T47D (cell line): ENCODE measurements at places on chromosomes 7 and 10.

DNA sequence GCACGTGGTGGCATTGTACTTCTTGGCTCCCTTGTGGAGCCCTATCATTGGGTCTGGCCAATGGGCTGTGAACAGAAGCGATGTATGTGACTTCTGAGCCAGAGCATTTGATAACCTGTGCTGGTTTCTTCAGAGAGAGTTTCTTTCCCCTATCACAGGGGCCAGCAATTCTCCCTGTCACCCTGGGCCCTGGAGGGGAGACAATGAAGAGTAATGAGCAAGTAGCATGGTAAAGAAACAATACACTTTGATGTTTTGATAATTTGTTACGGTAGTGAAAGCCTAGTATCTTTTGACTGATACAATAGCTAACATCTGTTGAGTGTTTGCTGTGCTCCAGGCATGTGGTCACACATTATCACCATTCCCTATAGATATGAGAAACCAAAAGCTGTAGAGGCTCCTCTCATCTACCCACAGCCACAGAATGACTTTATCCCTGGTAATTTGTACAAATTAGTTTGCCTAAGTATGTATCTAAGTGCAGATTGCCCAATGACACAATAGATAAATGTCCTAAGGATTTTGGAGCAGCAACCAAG, 113.4 kb upstream of the SVIL start:
- DNase-seq: no peak

GRCh38 chr10:94344522-94345122, 18.1 kb downstream of the NOC3L start:
- no peak for DNase-seq

GRCh38 chr10:48649349-48649944, 35.2 kb upstream of the WDFY4 start:
- DNase-seq: peak; percentile 32

GRCh38 chr10:80649183-80649582, 111.5 kb downstream of the SH2D4B start:
- DNase-seq: no peak

GRCh38 chr10:16845248-16845647, 28.0 kb upstream of the RSU1 start:
- DNase-seq: no peak

- DNase-seq: no peak
Observed at GRCh38 chr10:33302208-33302829, 32.1 kb downstream of the NRP1 start.

DNA sequence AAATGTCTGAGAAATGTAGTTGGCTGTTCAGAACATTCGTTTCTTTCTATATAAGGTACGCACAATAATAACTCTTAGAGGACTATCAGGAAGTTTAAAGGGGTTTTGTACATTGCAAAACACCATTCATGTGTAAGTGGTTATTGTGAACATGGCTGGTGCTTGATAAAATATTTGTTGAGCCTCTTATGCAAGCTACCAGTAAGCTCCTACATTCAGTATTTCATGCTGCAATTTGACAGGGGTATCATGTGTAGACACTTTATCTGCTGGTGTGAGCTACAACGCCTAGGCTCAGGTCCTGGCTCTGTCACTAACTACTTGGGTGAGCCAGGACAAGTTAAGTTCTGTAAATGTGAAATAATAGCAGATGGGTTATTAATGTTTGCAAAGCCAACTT, 75.5 kb downstream of the MAP3K8 start:
- DNase-seq: no peak

DNA sequence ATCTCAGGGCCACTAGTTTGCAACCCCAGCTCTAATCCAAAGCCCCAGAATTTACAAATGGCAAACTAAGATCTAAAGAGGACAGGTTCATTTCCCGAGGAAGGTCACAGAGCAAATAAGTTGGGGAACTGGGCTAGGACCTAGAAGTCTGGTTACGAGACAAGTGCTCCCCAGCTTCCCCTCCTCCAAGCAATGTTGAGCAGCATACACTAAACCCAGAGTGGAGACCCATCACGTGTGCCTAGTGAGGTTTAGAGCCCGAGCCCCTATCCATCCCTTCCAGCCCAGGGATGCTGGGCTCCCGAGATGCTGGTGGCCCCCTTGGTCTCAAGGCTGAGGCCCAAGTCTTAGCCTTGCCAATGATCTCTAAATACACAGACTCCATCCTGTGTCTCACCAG, 209.5 kb upstream of the ZMIZ1 start:
- DNase-seq: no peak

DNA sequence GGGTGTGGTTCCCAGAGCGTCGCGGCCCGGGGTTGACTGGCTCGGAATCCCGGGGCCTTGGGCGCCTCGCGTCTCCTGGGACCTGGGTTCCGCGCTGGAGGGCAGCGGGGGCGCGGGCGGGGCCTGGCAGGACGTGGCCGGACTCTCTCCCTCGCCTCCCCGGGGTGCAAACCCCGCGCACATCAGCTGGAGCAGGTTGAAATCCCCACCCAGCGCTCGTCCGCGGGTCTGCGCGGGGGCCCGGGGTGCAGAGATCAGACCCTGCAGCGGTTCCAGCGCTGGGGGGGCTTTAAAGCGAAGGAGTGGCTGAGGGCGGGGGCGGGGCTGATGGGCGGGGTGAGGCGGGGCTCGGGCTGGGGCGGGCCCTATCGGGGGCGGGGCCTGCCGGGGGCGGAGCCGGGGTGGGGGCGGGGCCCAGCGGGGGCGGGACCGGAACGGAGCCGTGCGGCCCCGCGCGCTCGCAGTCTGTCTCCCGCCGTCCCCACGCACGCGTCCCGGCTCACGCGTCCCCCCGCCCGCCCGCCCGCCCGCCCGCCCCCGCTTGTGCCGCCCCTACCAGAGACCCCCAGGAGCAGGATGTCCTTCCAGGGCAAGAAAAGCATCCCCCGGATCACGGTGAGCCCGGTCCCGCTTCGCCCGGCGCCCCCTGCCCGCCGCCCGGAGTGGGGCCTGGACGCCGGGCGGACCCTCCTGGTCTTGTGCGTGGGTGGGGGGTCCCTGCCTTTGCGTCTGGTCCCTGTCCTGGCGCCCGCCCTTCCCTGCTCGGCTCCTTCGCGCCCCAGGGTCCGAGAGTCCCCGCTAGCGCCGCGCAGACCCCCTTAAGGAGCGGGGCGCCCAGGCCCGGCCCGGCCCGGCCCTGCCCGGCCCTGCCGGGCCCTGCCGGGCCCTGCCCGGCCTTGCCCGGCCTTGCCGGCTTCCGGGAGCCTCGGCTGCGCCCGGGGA, at the start of gene DPYSL4:
TSS of gene DPYSL4 (plus strand) at position 461 of the 942 bp plus-strand sequence. CDS start at position 577, 116 bp downstream.
- DNase-seq: peak; percentile 15

DNA sequence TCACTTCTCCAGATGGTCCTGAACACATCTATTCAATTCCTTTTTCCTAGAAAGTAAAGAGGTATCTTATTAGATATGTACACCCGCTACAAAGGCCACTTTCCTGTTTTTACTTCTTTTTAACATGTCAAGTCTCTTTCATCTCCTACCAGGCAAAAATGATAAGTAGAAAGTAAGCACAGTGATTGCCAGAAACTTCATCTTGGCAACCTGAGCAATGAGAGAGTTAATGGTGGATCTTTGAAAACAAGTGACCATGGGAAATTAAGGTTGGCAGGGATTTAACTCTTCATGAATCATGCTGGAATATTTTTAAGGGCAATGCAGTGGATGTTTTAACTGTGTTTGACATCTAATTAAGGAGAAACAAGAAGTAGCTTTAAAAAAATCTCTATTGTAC, 2.7 kb downstream of the SEMA3A start:
- DNase-seq: no peak

GRCh38 chr7:128832880-128833147, 2.6 kb downstream of the FLNC start:
- DNase-seq: no peak

- no peak for DNase-seq
Observed at GRCh38 chr7:70539617-70540016, 592.3 kb upstream of the GALNT17 start.

- DNase-seq: no peak
Observed at GRCh38 chr10:54282012-54282411, 519.0 kb downstream of the PCDH15 start.

- no peak for DNase-seq
Observed at GRCh38 chr10:100006243-100006886, 3.4 kb downstream of the DNMBP start.

- peak; percentile 76 for DNase-seq
Observed at GRCh38 chr10:63703740-63704345, 182.6 kb downstream of the REEP3 start.

GRCh38 chr7:12490107-12490688, 80.3 kb upstream of the SCIN start:
- DNase-seq: peak; percentile 18

GRCh38 chr10:3493621-3494020, 291.4 kb downstream of the KLF6 start:
- no peak for DNase-seq

DNA sequence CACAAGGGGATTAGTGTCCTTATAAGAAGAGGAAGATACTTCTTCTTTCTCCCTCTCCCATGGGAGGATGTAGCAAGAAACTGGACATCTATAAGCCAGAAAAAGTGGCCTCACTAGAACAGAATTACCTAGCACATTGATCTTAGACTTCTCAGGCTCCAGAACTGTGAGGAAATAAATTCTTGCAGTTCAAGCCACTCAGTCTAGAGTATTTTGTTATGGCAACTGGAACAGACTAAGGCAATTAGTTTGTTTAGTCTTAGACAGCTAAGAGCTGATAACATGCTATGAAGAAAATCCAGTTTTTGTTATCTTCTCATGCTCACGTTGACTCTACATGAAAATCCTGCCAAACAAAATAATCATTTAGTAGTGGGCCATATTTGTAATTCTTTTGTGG, 627.6 kb upstream of the PHF14 start:
- DNase-seq: no peak

DNA sequence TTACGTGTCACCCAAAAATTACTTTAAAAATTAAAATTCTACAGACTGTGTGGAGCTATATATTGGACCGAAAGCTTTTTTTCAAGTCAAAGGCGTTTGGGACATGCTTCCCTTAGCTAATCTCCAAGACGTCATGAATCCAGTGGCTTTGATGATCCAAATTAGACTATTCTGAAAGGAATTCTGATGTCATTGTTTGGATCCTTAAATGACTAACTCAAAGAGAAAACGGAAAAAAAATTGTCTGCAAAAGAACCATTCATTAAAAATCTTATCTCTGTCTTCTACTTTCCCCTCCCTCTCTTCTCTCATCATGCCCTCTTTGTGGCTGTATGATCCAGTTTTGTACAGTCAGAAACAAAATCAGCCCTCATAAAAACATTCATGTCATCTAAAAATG, 161.8 kb downstream of the ETV1 start:
- no peak for DNase-seq

- DNase-seq: no peak
Observed at GRCh38 chr10:77881636-77882035, 44.9 kb downstream of the DLG5 start.

DNA sequence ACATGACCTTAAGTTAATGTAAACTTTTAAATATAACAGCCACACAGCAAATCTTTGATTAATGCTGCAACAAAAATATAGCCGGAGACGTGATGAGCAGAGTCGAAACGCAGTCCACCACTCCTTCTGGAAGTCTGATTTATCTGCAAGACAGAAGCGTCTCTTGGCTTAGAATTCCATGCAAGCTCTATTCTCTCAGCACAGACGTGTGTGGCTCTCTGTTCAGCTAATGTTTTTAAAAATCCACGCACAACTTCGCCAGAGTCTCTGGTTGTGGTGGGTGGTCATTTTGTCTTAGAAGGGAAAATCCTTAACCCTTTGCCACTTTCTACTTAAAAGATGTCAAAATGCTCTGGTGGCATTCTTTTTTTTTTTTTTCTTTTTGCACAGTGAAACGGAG, 438.0 kb upstream of the MGMT start:
- DNase-seq: no peak

- no peak for DNase-seq
Observed at GRCh38 chr7:157158400-157158799, 19.7 kb downstream of the UBE3C start.

- no peak for DNase-seq
Observed at GRCh38 chr10:128099901-128100300, 26.3 kb downstream of the MKI67 start.

DNA sequence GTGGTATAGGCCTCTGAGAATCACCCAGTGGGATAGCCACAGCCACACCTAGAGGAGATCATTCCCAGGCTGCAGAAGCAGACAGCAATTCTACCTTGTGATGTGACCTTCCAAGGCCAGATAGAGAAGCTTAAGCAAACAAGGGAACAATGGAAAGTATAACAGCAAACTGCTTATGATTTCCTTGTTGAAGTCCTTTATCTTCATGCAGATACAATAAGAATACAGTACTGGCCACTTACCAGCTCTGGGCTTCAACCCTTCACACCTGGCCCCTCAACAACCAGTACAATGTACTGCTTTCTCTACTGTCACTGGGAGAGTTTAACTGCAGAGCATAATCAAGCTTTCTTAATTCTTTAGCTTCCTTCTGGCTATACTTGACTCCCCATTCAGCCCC, 22.6 kb upstream of the DDX50 start:
- DNase-seq: no peak

GRCh38 chr7:129670656-129671055, 59.1 kb downstream of the NRF1 start:
- no peak for DNase-seq

GRCh38 chr10:63825111-63825510, 303.9 kb downstream of the REEP3 start:
- no peak for DNase-seq

- no peak for DNase-seq
Observed at GRCh38 chr7:141738592-141739013, 445 bp downstream of the SSBP1 start.
